ENCODE measurements at places on chromosomes 16 and 17.

DNA sequence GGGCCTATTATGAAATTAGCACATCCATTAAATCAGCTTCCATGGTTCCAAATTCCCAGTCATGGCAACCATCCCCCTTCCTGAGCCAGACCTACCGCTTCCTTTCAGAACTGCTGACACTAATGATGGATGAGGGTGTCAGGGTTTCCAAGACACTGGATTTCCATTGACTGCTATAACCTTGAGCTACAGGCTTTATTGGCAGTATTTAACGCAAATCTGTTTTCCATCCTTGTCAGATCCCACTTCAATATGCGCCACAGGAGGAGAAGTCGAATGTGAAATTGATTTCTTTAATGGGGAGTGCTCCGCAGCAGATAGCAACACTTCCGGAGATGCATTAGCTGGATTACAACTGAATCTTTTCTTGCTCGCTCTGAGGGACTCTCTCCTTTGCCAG, 197.1 kb downstream of the HS3ST4 start:
- no peak for DNase-seq

- no peak for DNase-seq
Observed at GRCh38 chr17:82388223-82388921, 16.8 kb downstream of the UTS2R start.

GRCh38 chr16:79334127-79334526, 266.4 kb downstream of the MAF start:
- DNase-seq = no peak

GRCh38 chr16:88784074-88784855, 755 bp downstream of the PIEZO1 start:
- DNase-seq = peak; percentile 21

- no peak for DNase-seq
Observed at GRCh38 chr16:55577887-55578286, 11.4 kb downstream of the CAPNS2 start.

GRCh38 chr16:22898874-22899348, 84.9 kb downstream of the HS3ST2 start:
- peak; percentile 10 for DNase-seq

DNA sequence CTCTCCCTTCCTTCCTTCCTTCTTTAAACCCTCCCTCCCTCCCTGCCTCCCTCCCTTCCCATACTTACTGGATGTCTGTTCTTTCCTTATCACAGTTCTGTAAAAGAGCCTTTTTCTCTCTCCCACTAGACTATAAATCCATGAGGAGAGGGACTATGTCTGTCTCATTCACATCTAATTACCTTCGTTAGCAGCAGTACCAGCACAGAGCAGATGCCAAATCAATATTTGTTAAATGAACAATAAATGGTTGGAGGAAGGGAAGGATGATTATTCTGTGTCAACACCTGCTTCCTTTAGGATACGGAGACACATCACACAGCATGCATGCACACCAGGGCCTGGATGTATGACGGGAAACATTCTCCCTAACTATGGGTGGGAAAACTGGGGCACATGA, 94.2 kb downstream of the DNAH3 start:
- DNase-seq = no peak

DNA sequence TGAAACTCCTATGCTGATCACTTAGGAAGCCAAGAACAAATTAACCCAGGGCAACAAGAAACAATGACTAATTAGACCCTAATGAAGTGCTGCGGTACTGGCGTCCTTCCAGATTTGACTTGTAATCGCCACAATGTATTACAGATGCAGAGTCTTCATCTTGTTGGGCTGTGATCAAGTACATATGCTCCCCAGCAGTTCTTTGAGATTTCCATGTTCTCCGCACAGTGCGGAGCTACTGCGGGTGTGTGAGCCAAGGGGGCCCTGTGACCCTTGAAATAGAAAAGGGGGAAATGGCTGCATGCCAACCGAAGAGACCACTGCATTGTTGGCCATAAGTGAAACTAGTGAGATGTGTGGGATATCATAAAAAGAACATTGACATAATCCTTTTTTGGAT, 469.9 kb downstream of the MAF start:
- no peak for DNase-seq

DNA sequence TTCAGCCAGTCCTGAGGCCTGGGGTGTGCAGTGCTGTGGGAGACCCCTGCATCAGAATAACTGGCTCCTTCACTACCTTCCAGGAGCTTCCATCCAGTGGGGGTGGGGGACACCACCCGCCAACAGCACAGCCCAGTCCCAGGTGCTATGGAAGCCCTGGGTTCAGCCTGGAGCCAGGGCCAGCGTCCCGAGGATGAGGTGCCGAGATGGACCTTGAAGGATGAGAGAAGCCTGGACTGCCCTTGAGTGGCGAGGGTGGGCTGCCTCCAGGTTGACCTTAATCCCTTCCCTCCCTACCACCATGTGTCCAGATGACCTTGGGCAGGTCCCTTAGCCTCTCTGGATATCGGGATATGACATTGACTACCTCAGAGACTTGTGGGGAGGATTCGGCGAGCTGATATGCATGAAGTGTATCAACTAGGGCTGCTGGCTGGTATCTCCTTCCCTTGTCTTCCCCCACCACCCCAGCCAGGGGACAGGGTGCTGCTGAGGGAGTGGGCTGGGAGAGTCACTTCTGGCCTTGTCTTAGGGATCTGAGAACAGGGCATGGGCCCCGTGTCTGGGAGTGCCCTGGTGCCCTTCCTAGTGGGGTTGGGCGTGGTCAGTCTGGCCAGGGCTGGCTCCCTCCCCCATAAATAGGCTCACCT, 14.2 kb upstream of the LASP1NB start:
- DNase-seq = no peak

- no peak for DNase-seq
Observed at GRCh38 chr17:59838052-59838916, 54.5 kb downstream of the TUBD1 start.

DNA sequence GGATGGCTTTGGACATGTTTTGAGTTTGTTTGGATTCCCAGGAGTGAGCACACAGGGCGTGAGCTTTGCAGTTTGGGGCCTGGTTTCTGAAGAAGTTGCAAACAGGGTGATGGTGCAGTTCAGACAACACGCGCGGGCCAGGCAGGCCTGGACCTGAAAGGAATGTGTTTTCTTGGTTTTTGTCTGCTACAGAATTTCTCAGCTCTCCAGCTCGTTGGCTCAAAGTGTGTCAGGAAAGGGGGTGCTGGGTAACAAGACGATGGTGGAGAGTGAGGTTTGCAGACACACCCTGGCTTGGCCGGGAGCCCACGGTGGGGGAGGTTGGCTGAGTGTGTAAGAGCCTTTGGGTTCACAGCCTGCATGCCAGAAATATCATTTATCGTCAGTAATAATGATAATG, 82.3 kb downstream of the CMIP start:
- no peak for DNase-seq

- DNase-seq = no peak
Observed at GRCh38 chr16:27491894-27492587, 57.7 kb downstream of the GTF3C1 start.

GRCh38 chr17:67517325-67517724, 140.2 kb downstream of the PITPNC1 start:
- no peak for DNase-seq

DNA sequence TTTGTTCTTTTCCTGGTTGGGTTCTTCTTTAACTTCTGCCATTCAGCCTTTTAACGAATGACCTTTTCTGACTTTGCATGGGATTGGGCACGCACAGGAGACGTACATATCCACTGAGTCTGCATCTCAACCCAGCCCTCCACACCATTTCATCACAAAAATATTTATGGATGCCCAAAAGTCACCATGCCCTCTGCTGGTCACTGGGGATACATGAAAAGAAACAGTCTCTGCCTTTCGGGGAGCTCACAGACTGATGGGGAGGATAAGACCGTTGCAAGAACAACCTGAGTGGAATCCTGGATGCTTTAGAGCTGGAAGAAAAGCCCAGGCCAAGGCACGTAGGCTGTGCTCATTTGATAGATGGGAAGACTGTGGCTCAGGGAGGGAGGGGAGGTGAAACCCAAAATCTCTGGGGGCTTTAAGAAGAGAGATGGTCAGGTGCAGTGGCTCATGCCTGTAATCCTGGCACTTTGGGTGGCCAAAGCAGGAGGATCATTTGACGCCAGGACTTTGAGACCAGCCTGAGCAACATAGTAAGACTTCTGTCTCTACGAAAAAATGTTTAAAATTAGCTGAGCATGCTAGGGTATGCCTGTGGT, 7.9 kb upstream of the MT2A start:
- no peak for DNase-seq

GRCh38 chr17:55233840-55234239, 30.9 kb upstream of the HLF start:
- no peak for DNase-seq

DNA sequence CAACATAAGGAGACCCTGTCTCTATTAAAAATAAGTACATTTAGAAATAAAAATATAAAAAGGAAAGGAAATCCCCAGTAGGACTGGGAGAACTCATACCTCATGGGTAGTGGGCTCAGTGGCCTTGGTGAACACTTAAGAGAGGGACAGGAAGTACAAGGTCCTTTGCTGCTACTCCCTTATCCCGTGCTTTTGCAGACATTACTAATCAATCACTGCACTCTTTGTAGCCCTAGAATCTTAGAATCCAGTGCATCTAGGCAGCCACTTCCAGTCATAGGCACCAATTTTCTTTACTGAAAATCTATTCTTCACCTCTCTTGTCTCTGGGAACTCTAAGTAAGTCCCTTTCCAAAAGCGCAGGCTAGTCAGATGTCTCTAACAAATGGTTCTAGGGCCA, 183.1 kb downstream of the SNX29 start:
- DNase-seq = no peak

GRCh38 chr16:67773099-67773498, 33.3 kb downstream of the RANBP10 start:
- DNase-seq = no peak

- DNase-seq = no peak
Observed at GRCh38 chr17:9209347-9209746, 188.0 kb downstream of the NTN1 start.

DNA sequence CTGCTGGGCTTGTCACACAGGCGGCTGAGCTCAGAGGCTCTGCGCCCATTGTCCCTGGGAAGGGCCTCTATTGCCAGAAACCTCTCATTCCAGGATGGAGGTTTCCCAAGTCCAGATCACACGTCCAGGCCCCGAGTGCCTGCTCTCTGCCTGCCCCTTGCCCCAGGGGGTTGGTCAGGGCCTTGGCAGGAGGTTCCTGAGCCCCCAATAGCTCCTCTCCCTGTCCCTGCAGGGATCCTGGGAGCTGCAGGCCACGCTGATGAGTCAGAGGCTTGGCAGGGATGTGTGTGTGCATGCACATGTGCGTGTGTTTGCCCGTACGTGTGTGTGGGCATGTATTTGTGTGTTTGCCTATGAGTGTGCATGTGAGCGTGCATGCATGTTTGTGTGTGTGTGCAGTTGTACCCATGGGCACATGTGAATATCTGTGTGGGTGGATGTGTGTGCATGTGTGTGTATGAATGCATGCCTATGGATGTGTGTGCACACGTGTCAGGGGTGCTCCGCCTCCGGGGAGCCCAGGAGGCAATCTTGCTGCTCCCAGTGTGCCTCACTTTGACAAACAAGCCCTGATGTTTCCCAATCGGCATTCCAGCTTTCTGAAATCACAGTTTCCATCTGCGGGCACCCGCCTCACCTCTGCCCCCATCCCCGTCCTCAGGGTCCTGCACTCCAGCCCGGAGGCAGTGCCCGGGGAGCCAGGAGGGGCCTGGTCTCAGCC, 98.4 kb upstream of the GSE1 start:
- no peak for DNase-seq

DNA sequence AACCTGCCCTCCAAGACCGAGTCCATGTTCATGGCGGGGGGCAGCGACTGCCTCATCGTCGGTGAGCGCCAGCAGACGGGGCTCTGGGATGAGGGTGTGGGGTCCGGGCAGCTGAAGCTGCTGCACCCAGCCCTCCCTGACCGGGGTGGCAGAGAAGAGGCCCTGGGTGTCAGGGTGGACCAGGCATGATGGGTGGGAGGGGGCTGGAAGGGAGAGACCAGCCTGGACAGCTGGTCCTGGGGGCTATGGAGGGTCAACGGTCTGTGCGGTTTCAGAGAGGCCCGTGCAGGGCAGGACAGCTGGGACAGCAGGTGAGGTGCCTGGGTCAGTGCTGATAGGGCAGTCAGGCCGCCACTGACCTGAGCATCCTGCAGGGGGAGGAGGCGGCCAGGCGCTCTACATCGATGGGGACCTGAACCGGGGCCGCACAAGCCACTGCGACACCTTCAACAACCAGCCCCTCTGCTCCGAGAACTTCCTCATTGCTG, 13.3 kb upstream of the ATP6V0C start:
- no peak for DNase-seq

DNA sequence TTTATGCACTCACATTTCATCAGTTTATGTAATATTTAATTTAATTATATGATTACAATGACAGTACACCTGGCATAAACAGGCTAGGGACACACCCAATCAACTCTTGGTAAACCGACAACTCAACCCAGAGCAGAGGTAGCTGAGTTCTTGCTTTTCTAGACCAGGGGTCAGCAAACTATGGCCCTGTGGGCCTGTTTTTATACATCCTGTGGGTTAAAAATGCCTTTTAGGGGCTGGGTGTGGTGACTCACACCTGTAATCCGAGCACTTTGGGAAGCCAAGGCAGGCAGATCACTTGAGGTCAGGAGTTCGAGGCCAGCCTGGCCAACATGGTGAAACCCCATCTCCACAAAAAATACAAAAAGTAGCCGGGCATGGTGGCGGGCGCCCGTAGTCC, 99.2 kb upstream of the TMEM97 start:
- no peak for DNase-seq

- no peak for DNase-seq
Observed at GRCh38 chr16:25692351-25692741, 587 bp downstream of the HS3ST4 start.

- DNase-seq = no peak
Observed at GRCh38 chr17:75006653-75007052, 5.8 kb upstream of the MRPL58 start.

DNA sequence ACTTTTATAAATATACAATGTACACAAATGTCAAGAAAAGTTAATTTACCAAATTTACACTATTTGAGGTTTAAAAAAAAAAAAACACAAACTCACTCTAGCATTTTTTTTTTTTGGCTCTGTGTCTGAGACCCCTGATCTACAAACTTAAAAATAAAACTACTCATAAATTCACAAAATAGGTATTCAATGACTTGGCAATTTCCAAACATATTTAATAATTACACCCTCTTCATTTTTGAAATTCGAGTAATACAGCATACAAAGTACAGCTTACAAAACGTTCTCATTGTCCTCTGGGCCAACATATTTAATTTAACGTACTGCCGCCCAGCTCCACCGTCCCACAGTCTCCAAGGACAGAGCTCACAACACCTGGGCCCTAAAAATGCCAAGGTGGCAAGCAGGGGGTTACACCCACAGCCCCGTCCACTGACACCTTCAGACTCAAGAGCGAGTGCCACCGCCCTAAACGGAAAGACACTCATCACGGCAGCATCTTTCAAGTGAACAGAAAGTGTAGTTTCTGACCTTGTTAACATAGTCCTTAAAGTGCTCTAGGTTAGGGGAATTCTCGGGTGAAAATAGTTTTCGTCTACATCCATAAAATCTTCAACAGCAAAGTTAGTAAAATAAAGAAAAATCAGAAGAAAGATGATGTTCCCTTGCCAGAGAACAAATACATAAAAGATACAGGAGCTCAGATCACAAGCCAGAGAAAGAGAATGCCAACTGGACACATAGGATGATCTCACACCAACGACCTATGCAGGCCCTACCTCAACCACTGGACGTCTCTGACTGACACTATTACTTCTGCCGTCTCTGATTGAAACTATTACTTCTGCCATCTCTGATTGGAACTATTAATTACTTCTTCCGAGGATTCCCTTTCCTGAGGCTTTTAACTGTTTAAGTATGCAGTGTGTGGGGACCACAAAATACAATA, 4.2 kb downstream of the ADCY9 start:
- no peak for DNase-seq

All from stimulated activated CD4-positive, alpha-beta T cell treated with anti-CD3 and anti-CD28 coated beads, Interleukin-15, amount 100 ng/mL, for 1 hour (primary cell).